ENCODE measurements at places on chromosomes 7 and 10. TPM values are rescaled to one million over a fixed set of nuclear protein-coding genes. Genes with fewer than 3 reads are reported as not detected.

GRCh38 chr10:107022600-107023354 lies 141.7 kb downstream of the SORCS1 start:
- no peak for DNase-seq

DNA sequence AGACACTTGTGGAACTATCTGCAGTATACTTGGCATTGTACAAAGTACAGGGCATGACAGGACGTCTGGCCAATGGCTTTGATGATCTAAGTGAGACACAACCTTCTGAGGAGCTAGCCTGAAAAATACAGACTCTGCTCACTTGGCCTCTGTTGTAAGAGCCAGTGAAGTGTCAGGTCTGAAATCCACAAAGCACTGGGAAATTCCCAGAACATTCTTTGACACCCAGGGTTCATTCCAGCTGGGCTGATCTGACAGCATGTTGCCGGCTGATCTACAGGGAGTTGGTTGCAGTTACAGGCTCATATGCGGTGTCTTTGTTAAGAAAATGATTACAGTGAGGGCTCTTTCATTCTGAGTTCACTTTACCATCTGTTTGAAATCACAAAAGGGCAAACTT lies 354.6 kb downstream of the PHF14 start:
- no peak for DNase-seq

GRCh38 chr7:497946-498655 lies 21.5 kb downstream of the PDGFA start:
- DNase-seq, result no peak

- no peak for DNase-seq
Observed at GRCh38 chr10:132556994-132557441, 19.4 kb downstream of the INPP5A start.

GRCh38 chr7:147060070-147060469 lies 943.5 kb downstream of the CNTNAP2 start:
- DNase-seq, result no peak

DNA sequence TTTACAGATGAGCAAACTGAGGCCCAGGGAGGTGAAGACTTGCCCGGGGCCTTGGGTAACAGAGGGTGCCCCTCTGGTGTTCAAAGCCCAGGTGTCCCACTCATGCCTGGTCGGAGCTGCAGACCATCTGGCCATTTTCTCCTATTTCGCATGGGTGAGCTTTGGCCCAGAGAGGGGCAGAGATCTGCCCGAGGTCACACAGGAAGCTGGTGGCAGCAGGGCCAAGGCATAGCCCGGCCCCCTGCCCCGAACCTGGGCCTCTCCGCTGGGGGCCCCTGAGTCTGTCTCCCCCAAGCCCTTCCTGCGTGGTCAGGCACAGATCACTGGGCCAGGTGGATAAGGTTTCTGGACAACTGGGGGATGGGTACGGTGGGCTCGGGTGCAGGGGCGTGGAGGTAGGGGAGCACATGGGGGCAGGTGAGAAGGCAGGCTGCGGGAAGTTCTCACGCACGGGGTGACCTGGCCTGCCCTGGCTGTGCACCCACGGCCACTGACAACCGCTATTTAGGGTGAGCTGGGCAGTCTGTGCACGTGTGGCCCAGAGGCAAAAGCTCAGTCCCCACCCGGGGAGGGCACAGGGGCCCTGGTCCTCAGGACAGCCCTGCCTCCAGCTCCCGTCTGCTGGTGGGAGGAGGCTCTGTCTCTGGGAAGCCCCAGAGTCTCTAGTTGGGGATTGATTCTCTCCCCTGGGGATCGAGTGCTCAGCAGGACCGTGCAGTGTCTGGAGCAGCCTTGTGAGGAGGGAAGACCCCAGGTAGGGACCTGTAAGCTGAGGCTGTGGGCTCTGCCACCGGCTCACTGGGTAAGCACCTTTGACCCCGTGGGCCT lies 68.6 kb downstream of the UNCX start:
- DNase-seq, result no peak

GRCh38 chr7:105014693-105015389 lies 836 bp downstream of the KMT2E start:
- peak; percentile 32 for DNase-seq

GRCh38 chr7:127683776-127684681 lies 32.0 kb downstream of the SND1 start:
- no peak for DNase-seq

GRCh38 chr10:14823966-14824365 lies 13.9 kb downstream of the CDNF start:
- DNase-seq, result no peak

DNA sequence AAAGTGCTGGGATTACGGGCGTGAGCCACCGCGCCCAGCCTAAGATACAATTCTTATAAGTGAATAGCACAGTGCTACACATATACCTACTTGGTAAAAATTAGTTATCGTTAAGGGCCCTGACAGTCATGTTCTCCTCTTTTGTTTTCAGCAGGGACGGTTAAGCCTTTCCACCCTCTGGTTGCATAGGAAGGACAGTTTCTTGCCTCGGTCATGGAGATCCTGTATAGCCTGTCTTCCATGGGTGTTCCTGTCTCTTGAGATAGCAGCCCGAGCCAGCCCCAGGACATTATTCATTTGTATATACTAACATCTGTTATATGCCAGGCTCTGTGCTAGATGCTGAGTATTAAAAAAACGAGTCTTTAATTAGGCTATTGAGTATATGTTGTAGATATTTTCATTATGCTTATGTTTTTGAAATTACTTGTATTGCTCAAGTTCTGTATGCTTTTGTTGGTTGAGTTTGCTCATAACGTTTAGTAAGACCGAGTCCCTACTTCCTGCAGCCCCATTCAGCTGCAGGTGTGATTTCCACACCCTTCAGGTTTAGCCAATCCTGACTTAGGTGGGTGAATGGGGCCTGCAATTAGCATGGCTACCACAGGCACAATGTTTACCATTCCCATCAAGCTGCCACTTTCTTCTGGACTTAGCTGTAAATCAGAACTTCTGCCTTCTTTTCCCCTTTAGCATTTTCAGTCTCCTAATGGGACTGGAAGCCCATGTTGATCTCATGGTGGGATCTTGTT lies 24.8 kb downstream of the CCSER2 start:
- no peak for DNase-seq

GRCh38 chr10:17181110-17181509 lies 20.4 kb downstream of the TRDMT1 start:
- no peak for DNase-seq

GRCh38 chr7:116951366-116952292 lies 1.7 kb upstream of the ST7 start:
- peak; percentile 64 for DNase-seq

DNA sequence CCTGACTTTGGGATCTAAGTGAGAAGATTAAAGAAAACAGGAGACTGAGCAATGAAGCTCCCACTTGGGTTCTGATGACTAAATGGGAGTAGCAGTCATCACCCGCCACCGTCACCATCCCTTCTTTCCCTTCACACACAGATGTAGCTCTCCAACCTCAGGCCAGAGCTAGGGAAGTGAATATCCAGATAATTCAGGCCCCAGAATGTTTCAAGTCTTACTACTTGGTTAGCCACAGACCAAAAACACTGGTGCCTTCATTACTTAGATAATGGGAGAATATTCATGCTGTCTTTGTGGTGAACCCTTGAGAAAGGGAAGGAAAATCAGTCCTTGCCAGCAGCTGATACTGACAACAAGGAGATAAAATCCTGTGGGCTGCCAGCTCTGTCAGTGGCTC lies 100.7 kb downstream of the OSBPL3 start:
- no peak for DNase-seq

DNA sequence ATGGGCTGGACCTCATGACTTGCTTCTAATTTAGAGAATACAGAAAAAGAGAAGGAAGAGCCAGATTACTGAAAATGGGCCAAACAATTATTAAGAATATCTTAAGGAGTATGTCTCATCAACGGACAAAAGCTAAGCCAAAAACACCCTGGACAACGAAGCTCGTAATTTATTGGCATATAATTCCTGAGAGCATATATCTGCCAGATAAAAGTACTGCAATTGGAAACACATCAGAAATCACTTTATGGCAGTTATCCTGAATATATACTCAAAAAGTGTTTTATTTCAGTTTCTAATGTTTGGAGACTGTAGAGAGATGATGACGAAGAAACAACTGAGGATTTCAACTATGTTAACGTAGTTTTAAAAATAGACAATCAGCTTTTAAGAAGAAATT lies 211.8 kb downstream of the CSTF2T start:
- no peak for DNase-seq

Gene GPER1
- total RNA-seq, result 2.9 TPM

Gene TMEM130
- total RNA-seq, result 0.41 TPM

Gene ATG9B
- total RNA-seq, result 0.98 TPM

Gene C10orf53
- not detected for total RNA-seq

Gene LIPJ
- not detected for total RNA-seq

Gene CRYGN
- total RNA-seq, result 0.74 TPM
